ENCODE measurements at places on chromosomes 12 and 14.

DNA sequence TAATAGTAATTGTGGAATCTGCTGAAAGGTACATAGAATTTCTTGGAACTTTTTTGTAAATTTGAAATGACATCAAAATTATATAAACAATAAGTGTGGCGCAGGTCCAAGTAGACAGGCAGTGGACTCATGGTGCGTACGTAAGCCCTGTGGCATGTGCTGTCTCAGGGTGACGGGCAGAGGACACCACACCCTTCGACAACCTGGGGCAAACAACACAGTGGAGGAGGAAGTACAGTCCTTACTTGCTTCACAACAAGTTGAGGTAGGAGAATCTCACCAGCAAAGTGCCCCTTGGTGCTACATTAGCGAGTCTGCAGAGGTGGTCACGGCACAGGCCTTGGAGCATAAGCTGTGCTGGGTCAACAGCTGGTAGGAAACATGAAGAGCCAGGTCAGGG, 180.9 kb downstream of the AEBP2 start:
- DNase-seq = no peak

DNA sequence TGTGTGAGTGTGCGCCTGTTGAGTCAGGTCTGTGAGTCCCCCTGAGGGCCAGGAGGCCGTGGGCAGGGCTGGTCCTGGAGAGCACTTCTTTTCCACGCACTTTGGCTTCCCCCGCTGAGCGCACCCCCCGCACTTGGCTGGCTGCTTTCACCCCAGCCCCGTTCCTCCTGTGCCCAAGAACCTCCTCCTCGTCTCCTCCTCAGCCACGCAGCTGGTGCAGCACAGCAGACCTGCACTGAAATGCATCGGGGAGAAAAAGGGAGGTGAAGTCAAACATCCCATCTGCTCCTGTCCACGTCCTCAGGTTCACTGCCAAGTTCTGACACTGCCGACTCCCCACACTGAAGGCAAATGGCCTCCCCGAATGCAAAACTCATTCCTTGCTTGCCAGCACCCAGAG, 362.7 kb upstream of the SFSWAP start:
- no peak for DNase-seq

DNA sequence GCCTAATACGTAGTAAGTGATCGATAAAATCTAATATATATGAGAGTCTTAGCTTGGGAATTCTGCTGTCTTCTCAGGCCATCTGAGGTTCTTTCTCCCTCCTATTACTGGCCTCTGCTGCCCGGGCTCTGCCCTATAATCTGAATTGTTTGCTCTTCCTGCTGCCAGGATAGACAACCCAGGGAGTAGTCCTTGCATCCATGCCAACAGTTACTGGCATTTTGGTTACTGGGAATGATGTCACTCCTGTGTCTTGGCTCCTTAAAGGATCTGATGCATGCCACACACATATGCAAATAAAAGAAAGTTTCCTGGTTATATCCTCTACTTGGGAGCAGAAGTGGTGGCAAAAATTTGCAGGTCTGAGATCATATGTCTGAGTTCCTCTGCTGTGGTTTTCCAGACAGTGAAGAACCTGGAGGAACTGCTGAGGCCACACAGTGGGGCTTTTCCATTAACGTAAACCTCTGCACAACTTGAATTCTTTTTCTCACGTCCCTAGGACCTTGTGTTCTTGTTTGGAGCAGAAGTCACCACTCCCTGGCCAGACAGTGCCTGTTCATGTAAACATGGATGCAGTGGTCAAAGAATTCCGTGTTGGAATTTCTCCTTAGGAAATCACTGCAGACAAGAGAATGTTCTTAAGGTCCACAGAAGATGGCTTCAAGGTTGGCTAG, 320.6 kb upstream of the TBX3 start:
- DNase-seq = no peak

- no peak for DNase-seq
Measured at GRCh38 chr14:44291366-44291915, 215.6 kb downstream of the FSCB start.

GRCh38 chr14:87042354-87042753, 950.6 kb downstream of the GALC start:
- DNase-seq = no peak

GRCh38 chr12:67705394-67706370, 57.1 kb downstream of the DYRK2 start:
- DNase-seq = no peak

GRCh38 chr12:11648514-11649412, 711 bp upstream of the ETV6 start:
- DNase-seq = peak; percentile 35

GRCh38 chr12:94855853-94856252, 147.6 kb downstream of the NDUFA12 start:
- no peak for DNase-seq

DNA sequence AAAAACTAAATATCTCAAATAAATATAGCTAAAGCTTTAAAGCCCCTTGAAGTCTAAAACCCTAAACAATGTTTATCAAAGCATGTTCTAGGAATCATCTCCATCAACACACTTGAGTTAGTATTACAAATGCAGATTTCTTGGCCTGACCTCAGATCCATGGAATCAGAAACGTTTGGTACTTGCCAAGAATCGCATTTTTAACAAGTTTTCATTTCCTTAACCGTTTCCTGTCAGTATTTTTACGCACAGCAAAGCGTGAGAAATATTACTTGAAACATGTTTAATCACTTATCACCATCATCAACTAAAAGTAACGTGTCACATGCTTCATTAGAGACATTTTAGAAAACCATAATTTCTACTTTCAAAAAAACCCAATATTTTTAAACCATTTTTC, 9.7 kb downstream of the SLCO1C1 start:
- no peak for DNase-seq

- DNase-seq = no peak
Measured at GRCh38 chr14:53064475-53064874, 88.6 kb downstream of the DDHD1 start.

DNA sequence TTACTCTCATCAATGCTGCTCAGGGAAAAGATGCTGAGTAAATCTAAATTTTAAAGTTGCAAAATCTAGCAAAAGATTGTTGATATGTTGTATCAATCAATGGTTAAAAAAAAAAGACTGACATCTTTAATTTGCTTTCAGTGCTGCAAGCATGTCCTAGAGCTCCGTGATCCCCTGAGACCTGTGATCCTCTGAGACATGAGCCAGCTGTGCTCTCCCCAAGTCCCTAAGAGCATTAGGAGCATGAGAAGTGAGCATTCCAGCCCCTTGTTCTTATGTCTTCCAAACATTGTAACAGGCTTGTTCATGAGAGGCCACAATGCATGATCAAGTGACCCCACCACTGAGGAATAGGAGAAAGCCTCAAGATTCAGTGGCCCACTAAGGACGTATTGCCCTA, 116.6 kb downstream of the DAD1 start:
- DNase-seq = no peak

DNA sequence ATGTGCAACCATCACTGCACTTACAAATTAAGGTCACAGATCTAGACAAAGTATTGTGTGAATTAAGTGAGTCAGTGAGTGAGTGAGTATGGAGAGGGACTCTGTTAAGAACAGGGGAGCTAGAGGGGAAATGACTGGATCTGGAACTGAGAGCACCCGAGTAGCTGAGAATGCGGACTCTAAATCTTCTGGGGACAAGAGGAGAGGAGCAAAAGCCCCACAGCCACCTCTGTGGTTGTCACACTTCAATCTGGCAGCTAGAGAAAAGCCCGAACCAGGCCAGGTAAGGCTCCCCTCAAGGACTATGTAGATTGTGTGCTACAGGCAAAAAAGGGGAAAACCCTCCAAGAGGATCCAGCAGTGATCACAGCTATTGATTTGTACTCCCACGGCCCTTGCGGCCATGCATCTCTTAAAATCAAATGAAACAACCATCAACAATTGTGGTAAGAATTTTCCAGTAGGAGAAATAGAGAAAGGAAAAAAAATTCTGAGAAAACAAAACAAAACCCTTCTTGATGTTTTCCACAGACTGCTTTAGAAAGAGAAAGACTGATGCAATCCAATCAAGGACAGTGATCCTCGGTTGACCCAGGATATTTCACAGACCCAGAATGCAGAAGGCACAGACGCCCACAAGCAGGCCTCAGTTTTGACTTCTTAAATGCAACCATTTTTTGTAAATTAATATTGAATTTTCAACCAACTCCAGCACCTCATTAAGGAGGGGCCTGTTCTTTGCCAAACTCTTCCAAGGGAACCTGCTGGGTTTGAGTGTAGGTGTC, 109.6 kb downstream of the SLC38A6 start:
- no peak for DNase-seq

DNA sequence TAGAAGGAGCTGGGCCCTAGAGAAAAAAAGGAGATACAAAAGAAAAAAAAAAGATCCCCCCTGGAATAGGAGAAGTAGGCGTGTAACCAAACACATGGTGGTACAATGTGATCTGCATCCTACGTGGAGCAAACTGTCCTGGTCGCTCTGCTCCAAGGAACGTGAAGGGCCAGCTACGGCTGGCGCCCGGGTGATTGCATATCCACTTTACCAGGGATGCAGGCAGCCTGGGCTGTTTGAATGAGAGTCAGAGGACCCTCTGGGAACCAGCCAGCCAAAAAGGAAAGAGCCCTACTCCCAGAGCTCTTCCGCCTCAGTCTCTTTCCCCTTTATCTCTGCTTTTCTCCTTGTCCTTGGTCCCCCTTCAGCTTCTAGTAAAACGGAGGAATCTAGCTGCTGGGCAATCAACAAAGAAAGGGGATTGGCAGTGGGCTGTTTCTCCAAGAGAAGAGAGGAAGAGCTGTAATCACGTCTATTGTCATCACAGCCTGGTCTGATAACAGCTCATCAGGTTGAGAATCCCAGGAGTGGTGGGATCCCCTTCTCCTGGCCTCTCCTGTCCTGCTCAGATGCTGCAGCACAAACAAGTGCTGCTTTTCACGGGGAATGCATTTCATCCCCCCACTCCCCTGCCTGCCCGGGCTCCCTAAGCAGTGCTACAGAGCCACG, 156.0 kb downstream of the ADCK1 start:
- no peak for DNase-seq

- no peak for DNase-seq
Measured at GRCh38 chr12:23559268-23559753, 390.2 kb downstream of the SOX5 start.

DNA sequence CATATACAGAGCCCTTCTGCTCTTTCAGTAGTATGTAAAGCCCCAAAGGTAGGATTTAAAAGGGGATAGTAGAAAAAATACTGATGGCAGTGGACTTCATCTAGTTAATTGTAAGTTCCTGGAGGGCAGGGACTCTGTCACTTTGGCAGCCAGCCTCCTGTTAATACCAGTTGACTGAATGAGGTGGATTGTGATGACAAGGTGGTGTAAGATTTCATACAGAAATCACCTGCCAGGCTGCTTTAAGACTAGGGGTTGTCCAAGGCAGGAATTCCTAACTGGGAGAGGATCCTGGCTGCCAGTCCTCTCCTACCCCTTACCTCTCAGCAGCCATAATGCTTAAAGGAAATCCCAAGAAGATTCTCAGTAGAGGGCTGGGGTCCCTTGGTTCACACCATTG, 7.3 kb downstream of the DYRK2 start:
- DNase-seq = no peak

- DNase-seq = no peak
Measured at GRCh38 chr12:116604951-116605641, 45.9 kb downstream of the MAP1LC3B2 start.

GRCh38 chr12:64733857-64734256, 25.3 kb downstream of the GNS start:
- DNase-seq = no peak

- DNase-seq = no peak
Measured at GRCh38 chr12:75662511-75663159, 151.2 kb upstream of the KRR1 start.

GRCh38 chr12:40794087-40794486, 101.8 kb downstream of the CNTN1 start:
- no peak for DNase-seq

DNA sequence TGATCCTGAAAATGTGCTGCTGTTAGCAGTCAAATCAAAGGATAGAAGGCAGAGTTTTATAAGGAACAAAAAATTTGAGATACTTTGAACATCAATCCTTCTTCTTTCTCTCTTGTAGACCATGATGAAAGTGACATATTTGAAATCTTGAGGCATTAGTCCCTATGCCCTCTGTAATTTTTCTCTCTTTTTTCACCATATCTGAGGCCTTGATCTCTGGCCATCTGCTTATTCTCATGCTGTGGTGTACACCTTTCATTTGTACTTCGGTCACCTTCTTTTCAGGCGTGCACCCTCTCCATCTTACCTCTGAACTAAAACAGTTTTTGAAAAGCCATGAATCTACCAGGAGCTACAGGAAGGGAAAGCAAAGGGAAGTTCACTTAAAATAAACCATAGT, 420.9 kb downstream of the C12orf50 start:
- no peak for DNase-seq

- DNase-seq = peak; percentile 76
Measured at GRCh38 chr12:9647825-9648700, 21.4 kb upstream of the CLEC2D start.

DNA sequence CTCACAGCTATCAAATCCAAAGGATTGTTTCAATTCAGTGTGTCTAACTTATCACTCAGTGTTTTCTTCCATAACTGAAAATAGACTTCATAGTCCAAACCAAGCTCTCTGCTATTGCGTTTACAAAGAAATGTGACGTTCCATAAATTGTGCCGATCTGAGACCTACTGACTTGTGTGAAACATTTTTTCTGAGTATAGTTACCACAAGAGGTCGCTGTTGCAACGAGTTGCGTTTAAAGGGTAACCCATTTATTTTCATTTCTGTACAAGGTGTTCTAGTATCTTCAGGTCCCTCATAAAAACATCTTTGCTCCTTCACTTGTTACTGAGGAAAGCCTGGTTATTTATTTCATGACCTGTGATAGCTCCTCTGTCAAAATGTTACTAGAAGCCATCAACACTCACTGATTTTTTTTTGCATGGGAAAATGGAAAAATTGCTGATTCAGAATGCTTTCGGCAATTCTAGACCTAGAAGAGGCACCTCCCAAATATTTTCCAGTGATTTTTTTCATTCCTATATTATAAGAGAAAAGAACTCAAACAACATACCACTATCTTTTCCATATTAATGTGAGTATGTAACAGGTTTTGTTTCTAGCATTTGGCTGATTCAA, 60.9 kb upstream of the OR4E1 start:
- no peak for DNase-seq

- no peak for DNase-seq
Measured at GRCh38 chr12:63064080-63064479, 86.9 kb downstream of the AVPR1A start.

DNA sequence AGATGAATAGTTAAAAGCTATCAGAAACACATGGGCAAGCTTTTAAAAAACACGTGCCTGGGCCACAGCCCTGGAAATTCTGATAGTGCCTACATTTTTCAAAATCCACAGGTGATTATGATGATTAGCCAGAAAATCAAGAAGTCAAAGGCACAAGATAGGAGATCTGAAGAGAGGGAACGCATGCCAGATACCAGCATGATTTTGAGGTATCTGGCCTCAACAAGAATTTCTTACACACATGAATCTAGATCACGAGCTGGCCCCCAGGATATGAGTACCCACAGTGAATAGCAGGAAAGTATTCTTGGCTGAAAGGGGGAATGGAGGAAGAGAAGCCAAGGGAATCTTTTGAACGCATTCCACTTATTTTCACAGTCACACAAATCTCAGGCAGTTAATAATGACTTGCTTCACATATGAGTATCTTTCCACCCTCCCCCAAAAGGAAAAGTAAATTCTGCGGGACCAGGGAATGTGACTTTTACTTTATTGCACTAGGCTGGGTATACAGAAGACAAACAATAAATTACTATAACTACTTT, 438.2 kb downstream of the BCAT1 start:
- DNase-seq = no peak

GRCh38 chr14:99818503-99819036, 25.4 kb downstream of the EML1 start:
- no peak for DNase-seq
